ENCODE measurements at places on chromosomes 1 and 21.

DNA sequence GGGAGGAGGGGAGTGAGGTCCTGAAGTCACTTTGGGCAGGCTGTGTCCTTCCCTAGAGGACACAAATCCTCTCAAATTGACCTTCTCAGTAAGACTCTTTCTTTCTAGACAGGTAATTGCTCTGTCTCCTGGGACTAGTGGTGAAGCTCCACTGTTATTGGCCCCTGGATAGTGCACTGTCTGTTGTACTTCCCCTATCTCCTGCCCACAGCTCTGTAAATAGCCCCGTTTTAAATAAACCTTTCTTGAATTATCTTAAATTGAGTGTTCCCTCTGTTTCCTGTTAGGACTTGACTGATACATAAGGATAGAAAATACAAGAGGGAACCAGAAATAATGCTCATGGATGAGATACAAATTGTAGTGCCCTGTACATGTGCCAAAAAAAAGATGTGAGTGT, 229.5 kb upstream of the USP24 start:
- DNase-seq: no peak

- no peak for DNase-seq
These were observed 36.8 kb downstream of the CASZ1 start for GRCh38 chr1:10759413-10760200.

GRCh38 chr1:155210314-155211104, 2.0 kb downstream of the MTX1 start:
- no peak for DNase-seq

DNA sequence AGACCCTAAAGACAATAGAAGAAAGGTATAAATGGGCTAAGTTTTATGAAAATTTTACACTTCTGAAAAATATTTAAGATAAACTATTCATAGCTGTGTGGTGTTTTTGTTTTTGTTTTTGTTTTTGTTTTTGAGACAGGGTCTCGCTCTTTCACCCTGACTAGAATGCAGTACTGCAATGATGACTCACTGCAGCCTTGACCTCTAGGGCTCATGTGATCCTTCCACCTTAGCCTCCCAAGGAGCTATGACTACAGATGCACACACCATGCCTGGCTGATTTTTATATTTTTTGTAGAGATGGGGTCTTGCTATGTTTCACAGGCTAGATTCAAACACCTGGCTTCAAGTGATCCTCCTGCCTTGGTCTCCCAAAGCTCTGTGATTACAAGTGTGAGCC, 66.6 kb downstream of the PUM1 start:
- DNase-seq: no peak

GRCh38 chr1:214008791-214009422, 21.1 kb downstream of the PROX1 start:
- no peak for DNase-seq

DNA sequence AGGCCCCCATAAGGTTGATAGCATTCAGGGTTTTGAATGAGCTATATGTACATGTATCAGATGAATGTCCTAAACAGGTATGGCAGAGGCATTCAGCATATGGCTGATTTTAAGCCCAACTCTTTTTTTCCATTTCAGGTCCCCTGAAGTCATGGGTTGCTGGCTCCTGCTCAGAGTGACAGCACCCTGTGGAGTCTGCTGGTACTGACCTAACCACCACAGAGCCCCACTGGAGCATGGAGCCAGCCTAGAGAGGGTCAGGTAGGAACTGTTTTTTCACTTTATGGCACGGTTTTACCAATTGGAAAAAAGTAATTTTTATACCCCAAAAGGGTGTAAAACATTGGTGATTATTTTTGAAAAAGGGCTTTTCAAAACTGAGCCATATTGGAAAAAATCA, 82.5 kb upstream of the MPC2 start:
- DNase-seq: no peak

DNA sequence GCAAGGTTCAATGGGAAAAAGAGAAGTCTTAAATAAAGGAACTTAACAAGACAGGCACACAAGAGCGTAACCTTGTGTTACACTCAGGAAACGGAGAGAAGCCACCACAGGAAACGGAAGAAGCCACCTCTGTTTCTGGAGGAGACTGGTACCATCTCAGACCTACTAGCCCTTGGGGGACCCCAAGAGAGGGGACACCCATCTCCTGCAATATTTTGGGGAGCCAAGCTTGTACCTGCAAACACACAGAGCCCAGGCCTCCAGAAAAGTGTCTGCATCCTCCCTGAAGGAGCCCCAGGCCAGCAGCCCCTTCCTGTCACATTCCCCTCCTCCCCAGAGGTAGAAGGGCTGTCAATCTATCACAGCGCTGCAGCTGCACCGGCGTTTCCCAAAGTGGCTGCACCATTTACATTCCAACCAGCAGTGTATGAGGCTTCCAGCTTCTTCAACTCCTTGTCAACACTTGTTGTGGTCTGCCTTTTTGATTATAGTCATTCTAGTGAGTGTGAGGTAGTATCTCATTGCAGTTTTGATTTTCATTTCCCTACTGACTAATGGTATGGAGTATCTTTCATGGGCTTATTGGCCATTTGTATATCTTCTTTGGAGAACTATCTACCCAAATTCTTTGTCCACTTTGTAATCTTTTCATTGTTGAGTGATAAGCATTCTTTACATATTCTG, 23.0 kb upstream of the PADI1 start:
- DNase-seq: no peak

GRCh38 chr1:151661751-151662150, 49.9 kb downstream of the SNX27 start:
- DNase-seq: no peak

DNA sequence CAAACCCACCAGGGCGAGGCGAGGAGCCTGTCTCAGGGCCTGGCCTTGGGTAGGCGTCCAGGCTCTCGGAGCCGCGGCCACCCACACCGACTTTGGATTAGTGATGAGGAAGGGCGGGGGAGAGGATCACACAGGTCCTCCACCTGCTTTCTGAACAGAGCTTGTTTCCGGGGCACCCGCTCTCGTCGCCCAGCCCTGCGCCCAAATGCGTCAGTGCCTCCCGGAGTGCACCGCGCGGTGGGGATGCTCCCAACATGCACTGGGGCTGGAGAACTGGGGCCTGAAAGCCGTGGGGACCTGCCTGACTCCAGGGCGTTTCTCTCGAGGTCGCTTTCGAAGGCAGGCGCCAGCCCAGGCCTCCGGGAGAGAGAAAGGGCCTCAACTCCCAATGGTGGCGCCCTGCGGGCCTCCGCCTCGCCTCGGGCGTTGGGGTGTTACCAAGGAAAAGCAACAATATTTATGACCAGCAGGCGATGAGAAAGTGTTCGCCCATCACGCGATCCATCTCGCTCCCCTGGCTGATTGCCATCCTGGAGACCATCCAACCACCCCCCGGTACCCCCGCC, 8.9 kb upstream of the LHX8 start:
- no peak for DNase-seq

DNA sequence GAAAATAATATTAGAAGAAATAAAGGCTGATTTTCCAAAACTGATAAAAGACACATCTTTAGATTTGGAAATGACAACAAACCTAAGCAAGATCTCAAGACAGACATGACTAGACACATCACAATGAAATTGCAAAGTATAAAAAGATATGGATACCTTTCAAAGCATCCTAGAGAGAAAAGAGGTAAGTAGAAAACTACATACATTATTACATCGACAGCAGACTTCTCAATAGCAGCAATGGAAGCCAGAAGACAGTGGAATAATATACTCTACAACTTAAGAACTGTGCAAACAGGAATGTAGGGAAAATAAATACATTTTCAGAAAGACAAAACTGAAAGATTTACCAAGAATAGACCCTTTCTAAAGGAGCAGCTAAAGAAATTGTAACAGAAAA, 50.2 kb downstream of the DENND1B start:
- no peak for DNase-seq

GRCh38 chr21:33403128-33403785, at the start of gene IFNGR2:
IFNGR2 (plus strand) TSS chr21:33403413; CDS start chr21:33403544, 131 bp downstream.
- DNase-seq: no peak

GRCh38 chr1:219472596-219472995, 140.3 kb downstream of the ZC3H11B start:
- no peak for DNase-seq

- DNase-seq: no peak
These were observed 20.3 kb downstream of the FASLG start for GRCh38 chr1:172679000-172679772.

GRCh38 chr1:165306543-165307434, 49.7 kb downstream of the LMX1A start:
- DNase-seq: no peak

Data from activated CD4-positive, alpha-beta T cell treated with anti-CD3 and anti-CD28 coated beads, Interleukin-2, amount 50 U/mL, for 24 hours (primary cell).